NCI-H748 treated with DMSO at 0.1 percent for 48 hours (cell line): ENCODE measurements at places on chromosomes 3 and 15.

- DNase-seq, result no peak
These were observed 178.4 kb downstream of the RPLP1 start for GRCh38 chr15:69631005-69631404.

DNA sequence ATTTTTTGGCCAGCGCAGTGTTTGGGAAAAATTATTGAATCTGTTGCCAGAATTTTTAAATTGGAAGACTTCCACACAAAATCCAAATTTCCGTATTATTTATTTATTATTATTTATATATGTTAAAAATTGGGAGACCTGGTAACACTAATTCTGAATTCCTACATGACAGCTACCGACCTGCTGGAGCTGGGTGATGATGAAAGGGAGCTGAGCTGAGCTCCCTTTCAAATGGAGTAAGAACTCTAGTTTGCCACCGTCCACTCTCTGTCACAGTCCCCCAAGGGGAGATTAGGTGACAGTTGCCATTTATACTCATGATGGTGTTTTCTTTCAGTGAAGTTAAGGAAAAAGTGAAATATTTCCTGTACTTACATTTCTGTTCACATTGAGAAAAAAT is 1.4 kb downstream of the CRTC3 start:
- DNase-seq, result no peak

- peak; percentile 31 for DNase-seq
These were observed 27.0 kb downstream of the SHQ1 start for GRCh38 chr3:72821161-72821781.

DNA sequence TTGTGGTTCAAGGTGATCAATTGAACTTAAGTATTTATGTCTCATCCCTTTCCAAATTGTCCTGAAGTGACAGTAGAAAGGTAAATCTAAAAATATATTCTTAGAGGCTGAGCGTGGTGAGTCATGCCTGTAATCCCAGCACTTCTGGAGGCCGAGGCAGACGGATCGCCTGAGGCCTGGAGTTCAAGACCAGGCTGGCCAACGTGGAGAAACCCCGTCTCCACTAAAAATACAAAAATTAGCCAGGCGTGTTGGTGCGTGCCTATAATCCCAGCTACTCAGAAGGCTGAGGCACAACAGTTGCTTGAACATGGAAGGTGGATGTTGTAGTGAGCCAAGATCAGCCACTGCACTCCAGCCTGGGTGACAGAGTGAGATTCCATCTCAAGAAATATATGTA is 226.6 kb downstream of the DPH6 start:
- no peak for DNase-seq

- no peak for DNase-seq
These were observed 38.9 kb downstream of the CPN2 start for GRCh38 chr3:194312186-194312742.

- DNase-seq, result no peak
These were observed 170.9 kb downstream of the PLCL2 start for GRCh38 chr3:17055374-17056276.

DNA sequence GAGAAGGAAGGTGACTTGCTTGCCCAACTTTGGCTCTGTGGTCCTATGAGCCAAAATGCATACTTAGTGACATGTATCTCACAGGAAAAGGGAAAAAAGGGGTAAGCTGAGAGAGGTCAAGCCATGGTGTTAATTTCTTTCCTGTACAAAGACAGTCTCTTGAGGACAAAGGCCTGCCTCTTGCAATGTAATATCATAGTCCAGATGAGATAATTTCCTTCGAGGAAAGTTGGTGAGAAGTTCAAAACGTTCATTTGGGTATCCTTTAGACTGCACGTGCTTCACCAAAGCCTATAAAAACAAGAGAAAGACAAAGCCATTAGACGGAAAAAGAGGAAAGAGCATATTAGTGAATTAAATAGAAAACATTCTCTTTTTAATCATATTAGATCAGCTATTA is 18.4 kb upstream of the TM4SF19 start:
- DNase-seq, result no peak

DNA sequence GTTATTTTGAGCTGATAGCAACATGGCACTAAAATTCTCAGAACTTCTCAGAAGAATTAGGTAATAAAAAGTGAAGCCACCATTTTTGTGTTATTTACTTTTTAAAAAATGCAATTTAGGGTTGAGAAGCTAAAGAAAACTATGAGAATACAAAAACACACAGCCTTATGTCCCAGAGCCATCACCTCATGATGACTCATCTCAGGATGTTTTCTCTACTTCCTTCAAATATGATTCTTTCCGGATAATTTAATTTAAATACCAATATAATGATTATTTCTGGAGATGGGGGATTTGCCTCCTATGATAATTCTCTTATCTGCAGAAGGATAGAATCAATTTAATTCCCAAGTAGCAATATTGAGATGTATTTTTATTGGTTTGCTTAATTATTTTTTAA is 105.6 kb upstream of the BFSP2 start:
- no peak for DNase-seq

DNA sequence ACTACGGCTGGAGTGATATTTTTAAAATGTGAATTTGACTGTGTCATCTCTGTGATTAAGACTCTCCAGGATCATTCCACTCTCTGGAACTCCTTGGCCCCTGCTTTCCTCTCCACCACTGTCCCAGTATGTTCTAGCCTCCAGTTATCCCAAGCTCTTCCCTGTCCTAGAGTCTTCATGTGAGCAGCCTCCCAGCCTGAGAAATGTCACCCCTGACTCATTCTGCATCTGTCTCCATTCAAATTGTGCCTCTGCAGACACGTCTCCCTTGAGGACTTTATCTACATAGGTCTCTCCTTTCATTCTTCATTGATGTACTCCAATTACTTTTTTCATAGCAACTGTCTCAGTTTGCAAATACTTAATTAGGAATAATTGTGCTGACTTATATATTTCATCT is 317.7 kb upstream of the ADAMTS9 start:
- no peak for DNase-seq

DNA sequence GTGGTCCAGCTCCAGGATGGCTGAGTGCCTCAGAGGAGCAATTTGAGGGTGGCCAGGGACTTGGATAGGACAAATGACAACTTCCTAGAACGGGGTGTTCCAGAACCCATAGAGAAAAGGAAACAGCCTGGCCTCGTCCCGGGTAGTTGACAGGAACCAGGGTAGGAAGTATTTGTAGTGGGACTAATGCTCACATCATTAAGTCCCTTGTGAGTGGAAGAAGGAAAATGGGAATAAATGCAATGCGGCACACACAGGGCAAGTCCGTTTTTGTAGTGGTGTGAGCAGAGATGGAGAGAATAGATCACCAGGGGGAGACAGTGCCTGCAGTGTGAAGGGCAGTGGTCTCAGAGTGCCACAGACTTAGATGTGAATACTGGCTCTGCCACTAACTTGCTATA is 19.6 kb downstream of the TIMP4 start:
- DNase-seq, result no peak

- no peak for DNase-seq
These were observed 12.9 kb downstream of the EIF2AK4 start for GRCh38 chr15:39946862-39947261.

DNA sequence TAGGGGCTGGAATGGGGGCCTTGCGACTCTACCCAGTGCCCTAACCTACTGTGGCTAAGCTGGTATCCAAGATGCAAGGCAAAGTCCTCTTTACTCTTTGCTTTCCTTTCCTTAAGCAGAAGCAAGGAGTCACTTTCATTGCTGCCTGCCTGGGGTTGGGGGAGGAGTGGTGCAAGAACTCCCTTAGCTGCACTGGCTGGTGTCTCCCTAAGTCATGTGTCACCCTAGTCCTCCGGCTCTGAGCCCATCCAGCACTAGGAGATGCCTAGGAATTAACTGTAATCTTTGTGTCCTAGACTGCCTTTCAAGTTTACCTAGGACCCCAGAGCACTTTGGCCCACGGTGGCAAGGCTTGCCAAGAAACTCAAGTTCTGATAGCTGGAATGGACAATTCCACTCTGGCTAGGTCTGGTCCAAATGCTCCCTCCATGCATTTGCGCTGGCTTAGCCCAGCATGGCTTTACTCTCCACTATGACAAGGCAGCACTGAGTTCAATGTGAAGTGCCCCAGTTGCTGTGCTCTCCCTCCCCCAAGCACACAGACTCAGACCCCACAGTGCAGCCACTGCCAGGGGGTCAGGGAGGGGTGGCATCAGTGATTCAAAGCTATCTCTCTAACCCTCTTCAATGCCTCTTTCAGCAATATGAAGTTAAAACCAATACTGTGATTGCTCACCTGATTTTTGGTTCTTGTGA is 58.7 kb downstream of the ESYT3 start:
- no peak for DNase-seq
